MCF 10A (cell line): ENCODE measurements at places on chromosomes 4 and X. TPM values are rescaled to one million over a fixed set of nuclear protein-coding genes. Genes with fewer than 3 reads are reported as not detected.

The AMBN gene
- total RNA-seq = not detected in 2 replicates

The ARHGEF38 gene
- not detected in 2 replicates for total RNA-seq

The PLP1 gene
- not detected in 2 replicates for total RNA-seq

The TRPC3 gene
- total RNA-seq = not detected in 2 replicates

The TMEM31 gene
- total RNA-seq = not detected in 2 replicates

DNA sequence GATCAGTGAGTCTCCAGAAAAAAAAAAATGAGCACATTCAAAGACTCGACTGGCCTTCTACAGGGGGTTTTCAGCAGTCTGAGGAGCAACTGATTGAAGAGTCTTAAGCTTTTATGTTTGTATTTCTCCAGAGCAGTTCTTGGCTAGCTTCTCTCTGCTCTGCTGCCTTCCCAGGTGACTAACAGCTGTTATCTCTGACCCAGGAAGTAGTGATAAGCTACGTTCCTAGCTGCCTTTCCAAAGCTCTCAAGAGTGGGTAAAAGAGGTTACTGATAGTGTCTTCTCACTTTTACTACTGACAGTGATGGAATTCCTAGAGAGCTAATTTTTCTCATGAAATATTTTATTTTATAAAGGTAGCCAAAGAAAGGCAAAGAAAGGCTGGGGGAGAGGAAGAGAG, 66.6 kb downstream of the ENOX2 start:
- no peak for DNase-seq

DNA sequence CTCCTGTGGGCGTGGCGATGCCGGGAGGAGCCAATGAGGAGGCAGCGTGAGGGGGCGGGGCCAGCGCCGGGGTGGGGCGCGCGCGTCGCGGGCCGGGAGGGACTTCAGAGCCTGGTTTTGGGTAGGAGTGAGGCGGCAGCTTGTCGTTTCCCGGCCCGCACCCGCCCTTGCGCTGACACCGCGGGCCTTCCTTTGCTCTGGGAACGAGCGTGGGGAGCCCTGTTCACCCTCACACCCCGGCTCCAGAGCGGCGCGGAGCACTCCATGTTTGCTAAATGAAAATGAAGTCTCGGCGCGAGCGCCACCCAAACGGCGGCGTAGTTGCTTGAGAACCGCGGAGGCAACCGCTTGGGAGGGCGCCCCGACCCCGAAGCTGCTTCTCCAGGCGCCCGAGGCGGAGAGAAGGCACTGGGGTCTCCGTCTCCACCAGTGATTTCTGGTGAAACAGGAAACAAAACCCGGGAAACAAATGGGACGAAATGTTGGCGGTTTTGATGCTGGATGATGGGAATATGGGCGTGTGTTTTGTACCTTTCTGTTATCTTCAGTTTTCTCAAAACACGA, 497 bp upstream of the GRPEL1 start:
- DNase-seq = no peak

GRCh38 chr4:10006601-10007435, 14.5 kb downstream of the SLC2A9 start:
- DNase-seq = peak; percentile 97

DNA sequence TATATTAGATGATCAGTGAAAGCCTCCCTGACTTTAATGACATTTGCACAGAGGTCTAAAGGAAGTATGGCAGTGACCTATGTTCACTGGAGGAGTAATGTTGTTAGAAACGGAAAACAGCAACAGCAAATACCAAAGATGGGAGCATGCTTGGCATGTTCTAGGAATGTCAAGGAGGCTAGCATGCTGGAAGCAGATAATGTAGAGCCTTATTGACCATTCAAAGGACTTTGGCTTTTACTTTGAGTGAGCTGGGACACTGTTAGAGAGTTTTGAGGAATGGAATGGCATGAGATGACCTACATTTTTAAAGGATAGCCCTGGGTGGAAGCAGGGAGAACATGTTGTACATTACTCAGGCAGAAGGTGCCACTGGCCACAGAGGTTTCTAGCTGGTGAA, 6.0 kb downstream of the RPA4 start:
- no peak for DNase-seq

- DNase-seq = no peak
Measured at GRCh38 chr4:729336-730315, 24.0 kb downstream of the PCGF3 start.
